ENCODE measurements at places on chromosomes 6 and 20.

- no peak for DNase-seq
Observed at GRCh38 chr20:54601831-54602515, 126.6 kb downstream of the DOK5 start.

GRCh38 chr20:64189530-64189966, 25.3 kb downstream of the MYT1 start:
- DNase-seq: no peak

DNA sequence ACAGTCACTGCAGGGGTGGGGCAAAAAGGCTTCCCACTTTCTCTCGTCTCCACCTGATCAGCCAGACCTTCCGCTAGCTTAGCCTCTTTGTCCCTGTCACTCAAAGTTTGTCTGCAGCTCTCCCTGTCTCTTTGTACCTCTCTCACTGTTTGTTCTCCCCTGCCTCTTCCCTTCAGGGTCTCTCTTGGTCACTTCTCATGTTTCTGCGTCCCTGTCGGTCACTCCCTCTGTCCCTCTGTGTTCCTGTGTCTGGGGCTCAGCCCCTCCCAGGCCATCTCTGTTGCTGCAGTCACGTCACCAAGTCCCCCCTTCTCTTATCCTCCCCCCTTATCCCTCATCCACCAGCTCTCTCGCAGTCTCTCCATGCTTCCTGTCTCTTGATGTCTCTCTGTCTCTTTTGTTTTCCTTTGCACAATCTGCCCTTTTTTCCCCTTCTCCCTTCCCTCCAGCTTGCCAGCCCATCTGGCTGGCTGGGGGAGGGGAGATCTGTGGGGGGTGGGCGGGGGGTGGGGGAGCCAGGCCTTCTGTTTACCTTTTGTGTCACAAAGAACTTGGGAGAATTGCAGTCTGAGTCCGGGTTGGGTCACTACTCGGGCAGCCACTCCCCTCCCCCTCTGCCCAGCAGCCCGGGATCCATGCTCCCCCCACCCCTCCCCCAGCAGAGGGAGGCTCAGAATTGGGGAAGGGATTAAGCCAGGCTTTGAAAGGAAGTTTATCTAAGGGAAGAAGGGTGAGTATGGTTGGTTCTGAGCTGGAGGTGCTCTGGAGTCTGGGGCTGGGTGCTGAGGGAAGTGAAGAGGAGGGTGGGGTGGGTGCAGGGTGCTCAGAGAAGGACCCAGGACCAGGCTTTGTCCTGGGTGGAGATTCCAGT, 32.3 kb downstream of the FOXP4 start:
- DNase-seq: no peak

DNA sequence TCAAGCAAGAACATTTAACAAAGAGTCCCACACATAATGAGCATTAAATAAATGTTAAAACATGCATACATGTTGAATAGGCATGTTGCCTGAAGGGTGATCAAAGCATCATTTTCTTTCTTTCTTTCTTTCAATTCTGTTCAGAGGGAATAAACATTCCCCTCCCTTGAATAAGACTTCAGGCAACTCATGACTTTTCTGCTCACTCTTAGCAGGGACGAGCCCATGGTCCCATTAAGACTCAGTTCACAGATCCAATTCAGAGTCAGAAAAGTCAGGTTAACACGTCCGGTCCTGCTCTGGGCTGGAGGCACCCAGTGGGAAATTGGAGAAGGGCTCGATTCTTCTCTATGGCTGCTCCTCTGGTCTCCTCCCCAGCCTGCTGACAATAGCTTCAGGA, 181.7 kb downstream of the ZNF217 start:
- no peak for DNase-seq

- no peak for DNase-seq
Observed at GRCh38 chr20:18971574-18971973, 158.0 kb downstream of the SCP2D1 start.

GRCh38 chr20:34322267-34323105, 19.3 kb upstream of the AHCY start:
- no peak for DNase-seq

GRCh38 chr6:32685603-32686002, 19.1 kb upstream of the HLA-DQB1 start:
- DNase-seq: no peak

Data from activated CD4-positive, alpha-beta T cell treated with anti-CD3 and anti-CD28 coated beads for 24 hours (primary cell).